A172 (cell line): ENCODE measurements at places on chromosomes 1 and 21. TPM values are rescaled to one million over a fixed set of nuclear protein-coding genes. Genes with fewer than 3 reads are reported as not detected.

The CELA3A gene
- not detected in 2 replicates for total RNA-seq

GRCh38 chr1:152227310-152227928 lies 3.4 kb upstream of the HRNR start:
- no peak for DNase-seq

DNA sequence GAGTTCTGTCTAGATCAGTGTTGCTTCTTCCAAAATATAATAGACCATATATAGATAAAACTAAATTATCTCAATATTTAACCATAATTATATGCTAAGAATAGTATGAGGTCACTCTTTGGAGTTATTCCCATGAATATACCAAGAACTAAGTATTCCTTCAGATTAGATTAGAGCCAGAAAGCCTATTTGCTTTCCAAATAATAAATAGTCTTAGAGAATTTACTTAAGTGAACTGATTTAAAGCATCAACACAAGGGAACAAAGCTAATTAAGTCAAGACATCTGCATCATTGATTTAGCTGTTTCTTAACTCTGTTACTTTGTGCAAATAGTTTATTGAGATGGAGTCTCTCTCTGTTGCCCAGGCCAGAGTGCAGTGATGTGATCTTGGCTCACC lies 35.7 kb downstream of the FNBP1L start:
- DNase-seq, result no peak

DNA sequence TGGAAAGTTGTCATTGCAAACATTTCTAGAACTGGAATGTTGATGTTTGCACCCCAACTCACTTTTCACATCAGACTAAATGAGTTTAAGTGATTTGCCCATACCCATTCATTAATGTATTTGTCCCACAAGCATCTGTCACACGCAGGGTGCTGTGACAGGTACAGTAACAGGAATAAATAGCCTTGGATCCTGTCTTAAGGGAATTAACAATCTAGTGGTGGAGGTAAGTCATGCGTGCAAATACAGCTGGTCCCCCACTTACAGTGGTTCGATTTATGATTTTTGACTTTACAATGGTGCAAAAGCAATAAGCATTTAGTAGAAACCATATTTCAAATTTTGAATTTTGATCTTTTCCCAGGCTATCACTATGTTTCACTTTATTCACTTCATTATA lies 17.5 kb upstream of the PRDM2 start:
- no peak for DNase-seq

DNA sequence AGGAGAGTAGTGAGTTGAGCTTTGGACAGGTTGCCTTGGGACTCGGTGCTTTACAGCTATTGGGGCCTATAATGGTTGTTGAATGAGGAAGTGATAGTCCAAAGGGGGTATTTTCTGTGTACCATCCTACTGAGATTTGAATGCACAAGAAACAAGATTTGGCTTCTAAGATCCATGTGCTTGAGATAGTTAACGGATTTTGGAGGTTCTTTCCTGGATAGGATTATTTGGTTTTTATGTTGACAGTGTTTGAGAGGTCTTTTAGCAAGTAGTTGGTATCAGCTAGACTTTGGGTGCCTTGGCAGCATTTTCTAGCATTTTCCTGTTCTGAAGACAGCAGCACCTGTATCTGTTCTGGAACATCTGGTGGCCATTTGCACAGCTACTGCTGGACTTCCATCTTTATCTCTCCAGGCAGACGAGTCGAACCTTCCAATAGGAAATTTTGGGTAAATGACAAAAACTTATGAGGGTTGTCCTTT lies 3.6 kb upstream of the SCAF4 start:
- no peak for DNase-seq

The CLDN8 gene
- total RNA-seq, result not detected in 2 replicates

The MATN1 gene
- not detected in 2 replicates for total RNA-seq

DNA sequence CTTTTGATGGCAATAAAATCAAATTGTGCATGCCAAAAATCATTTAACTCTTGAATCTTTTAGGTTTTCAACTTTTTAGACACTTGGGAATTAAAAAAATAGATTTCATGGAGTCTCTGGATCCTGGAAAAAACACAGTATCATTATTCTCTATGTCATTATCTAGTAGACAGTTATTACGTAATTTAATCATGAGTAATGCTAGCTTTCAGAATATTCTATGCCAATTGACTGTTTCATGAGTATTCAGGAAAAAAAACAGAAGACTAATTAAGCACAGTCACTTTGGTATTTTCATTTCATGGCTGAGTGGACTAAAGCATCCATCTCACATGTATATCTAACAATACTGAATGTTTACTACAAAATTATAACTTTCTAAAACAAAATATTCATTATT lies 44.0 kb downstream of the ODF2L start:
- DNase-seq, result no peak

- no peak for DNase-seq
These were observed 5.5 kb upstream of the TEDDM1 start for GRCh38 chr1:182406012-182406411.

GRCh38 chr1:31848381-31848897 lies 32.6 kb upstream of the SPOCD1 start:
- DNase-seq, result no peak

GRCh38 chr1:235919127-235919832 lies 52.6 kb upstream of the LYST start:
- peak; percentile 46 for DNase-seq

The BNIPL gene
- 0.38 and 0.86 TPM in 2 replicates for total RNA-seq
